ENCODE measurements at places on chromosomes 5 and 9.

- DNase-seq = no peak
These were observed 112.5 kb upstream of the GAS1 start for GRCh38 chr9:87059772-87060171.

- peak; percentile 86 for DNase-seq
These were observed 5.9 kb downstream of the CYFIP2 start for GRCh38 chr5:157271740-157272271.

DNA sequence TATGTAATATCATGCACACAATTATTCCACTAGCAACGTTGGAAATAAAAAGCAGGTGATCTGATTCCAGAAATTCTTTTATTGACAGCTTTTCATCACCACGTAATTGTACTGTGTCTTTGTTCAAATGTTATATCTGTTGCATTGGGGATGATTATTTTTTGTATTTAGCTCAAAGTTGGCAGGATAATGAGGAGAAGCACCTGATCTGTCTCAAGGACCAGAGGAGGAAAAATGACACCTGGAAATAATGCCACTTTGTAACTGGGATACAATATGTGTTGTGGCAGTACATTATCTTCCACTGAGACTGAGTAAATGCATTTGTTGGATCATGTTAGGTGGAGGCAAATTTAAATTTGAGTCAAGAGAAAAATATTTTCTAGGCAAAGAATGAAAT lies 1298.8 kb upstream of the CDH6 start:
- no peak for DNase-seq

DNA sequence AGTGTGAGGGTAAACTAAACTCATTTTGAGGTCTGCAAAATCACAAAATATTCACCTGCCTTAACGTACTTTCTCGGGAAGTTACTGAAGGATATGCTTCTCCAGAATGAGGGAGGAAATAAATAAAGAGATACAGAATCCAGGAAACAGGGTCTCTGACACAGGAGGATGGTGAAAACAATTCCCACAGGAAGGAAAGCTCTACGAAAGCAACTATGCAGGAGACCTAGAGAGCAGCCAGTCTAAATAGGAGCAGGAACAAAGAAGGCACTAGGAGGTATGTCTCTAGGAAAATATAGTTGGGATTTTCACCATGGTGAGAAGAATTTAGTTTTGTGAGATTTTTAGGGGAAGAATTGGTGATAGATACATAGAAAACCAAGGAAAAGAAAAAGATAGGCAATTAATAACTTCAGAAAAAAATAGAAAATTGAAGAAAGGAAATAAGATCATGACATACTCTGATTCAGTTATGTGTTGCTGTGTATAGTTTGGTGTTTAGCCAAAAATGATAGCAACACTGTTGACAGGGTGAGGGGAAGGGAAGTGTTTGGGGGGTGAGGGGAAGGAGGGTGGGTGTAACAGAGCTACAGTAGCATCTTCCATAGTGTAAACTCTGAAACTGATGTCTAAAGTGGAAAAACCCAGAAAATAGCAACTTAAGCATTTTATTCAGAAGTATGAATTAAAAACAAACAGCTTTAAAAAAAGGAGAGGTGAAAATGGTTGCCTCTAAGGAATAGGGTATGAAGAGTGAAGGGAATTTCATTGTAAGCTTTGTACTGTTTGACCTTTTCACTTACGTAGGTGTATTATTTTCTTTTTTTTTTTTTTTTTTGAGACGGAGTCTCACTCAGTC lies 9.8 kb downstream of the GPR21 start:
- no peak for DNase-seq

DNA sequence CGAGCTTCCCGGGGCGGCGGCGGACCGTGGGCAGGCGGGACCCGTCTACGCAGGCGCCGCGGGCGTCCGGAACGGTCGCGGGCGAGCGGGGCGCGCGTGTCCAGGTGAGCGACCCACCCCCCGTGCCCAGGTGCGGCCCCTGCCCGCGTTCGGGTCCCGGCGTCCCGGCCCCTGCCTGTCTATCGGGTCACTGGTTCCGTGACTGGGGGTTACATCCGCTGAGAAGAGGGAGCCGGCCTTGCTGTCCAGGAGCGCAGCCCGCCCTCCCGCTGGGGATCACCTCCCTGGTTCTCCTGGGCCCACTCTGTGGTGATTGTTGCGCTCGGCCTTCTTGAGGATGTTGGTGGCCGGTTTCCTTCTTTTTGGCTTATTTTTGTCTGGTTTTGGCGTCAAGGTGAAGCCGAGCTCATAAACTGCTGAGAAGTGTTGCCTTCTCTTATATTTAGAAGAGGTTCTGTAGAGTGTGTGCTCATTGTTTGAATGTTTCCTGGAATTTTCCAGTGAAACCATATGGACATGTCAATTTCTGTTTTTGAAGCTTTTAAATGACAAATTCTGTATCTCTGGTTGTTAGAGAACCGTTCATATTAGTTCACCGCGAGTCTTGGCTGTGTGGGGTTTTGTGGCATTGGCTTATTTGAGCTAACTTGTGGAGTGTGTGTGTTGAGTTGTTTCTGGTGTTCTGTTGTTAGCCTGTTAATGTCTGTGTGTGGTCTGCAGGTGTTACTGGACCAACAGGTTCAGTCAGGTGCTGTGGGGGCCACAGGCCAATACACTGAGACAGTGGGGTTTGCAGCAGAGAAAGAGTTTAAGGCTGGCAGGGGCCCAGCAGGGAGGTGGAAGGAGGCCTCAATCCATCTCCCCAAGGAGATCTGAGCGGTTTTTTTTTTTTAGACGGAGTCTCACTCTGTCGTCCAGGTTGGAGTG lies 621 bp downstream of the CEP72 start:
- DNase-seq = no peak
